ENCODE measurements at places on chromosomes 1 and 21. TPM values are rescaled to one million over a fixed set of nuclear protein-coding genes. Genes with fewer than 3 reads are reported as not detected.

The UQCRHL gene
- 5.7 TPM for total RNA-seq

The RSPH1 gene
- 0.55 TPM for total RNA-seq

The TRIM63 gene
- total RNA-seq, result 1.7 TPM

The AMY1A gene
- not detected for total RNA-seq

The S100A2 gene
- 26.8 TPM for total RNA-seq
